ENCODE measurements at places on chromosomes 4 and X. TPM values are rescaled to one million over a fixed set of nuclear protein-coding genes. Genes with fewer than 3 reads are reported as not detected.

Gene MAP7D2
- total RNA-seq: 0.13 TPM

Gene SOX3
- not detected for total RNA-seq

Gene SASH3
- total RNA-seq: 191 TPM

Gene POU3F4
- not detected for total RNA-seq

Gene COX7B2
- not detected for total RNA-seq

Gene ASB11
- total RNA-seq: not detected

Gene DGKK
- total RNA-seq: not detected

Gene TKTL1
- total RNA-seq: not detected

Gene AR
- not detected for total RNA-seq

Gene DCX
- not detected for total RNA-seq

Gene AWAT1
- total RNA-seq: not detected

Gene PRR32
- not detected for total RNA-seq

Gene GRIA3
- total RNA-seq: 0.51 TPM

Gene METTL14
- total RNA-seq: 34.9 TPM

Gene FOXP3
- 0.21 TPM for total RNA-seq

Gene PRRG1
- total RNA-seq: not detected

Gene BCLAF3
- total RNA-seq: 3.9 TPM

Gene TMEM144
- total RNA-seq: 1.8 TPM
